ENCODE measurements at places on chromosomes 4 and X.
A peak's percentile ranks its signal among the peaks of the same experiment; 100 is the strongest.

- peak; percentile 56 for DNase-seq
These were observed 81.6 kb downstream of the NSUN7 start for GRCh38 chr4:40831146-40831907.

- no peak for DNase-seq
These were observed 24.8 kb downstream of the NELFA start for GRCh38 chr4:1983846-1984405.

DNA sequence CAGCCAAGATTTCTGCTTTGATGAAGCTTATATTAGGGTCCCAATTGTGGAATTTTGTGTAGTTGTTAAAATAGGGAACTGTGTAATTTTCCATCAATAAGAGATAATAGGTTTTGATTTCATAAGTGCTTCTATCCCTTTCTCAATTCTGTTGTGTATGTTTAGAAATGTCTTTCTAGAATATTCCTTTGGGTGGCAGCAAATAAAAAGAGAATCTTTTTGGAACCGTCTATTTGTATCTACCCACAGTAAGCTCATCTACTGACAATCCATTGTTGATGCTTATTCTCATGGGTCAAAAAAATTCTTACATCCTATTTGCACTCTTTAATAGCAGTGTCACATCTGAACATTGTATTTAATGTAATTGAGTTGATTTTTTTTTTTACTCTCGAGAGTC lies 61.7 kb downstream of the TMA16 start:
- DNase-seq = no peak

- DNase-seq = no peak
These were observed 1684.8 kb upstream of the TENM3 start for GRCh38 chr4:180558427-180558826.

DNA sequence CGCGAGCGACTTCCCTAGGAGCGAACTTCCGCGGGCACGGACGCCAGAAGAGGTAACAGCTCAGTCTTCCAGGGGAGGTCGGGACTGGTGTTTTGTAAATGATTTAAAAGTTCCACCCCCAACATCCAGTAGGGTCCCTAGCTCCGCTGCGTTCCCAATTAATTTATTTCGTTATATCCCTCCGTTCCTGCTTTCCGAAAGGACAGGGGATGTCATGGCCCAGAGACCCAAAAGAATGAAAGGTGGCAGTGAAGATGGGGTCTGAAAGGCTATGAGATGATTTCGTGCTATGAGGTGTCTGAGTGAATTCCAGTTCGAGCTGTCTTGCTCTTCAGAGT lies 373 bp upstream of the SMIM43 start:
- no peak for DNase-seq

GRCh38 chrX:43676971-43677572 lies 21.0 kb downstream of the MAOA start:
- DNase-seq = no peak

GRCh38 chrX:40081679-40082068 lies 16.1 kb downstream of the BCOR start:
- no peak for DNase-seq

DNA sequence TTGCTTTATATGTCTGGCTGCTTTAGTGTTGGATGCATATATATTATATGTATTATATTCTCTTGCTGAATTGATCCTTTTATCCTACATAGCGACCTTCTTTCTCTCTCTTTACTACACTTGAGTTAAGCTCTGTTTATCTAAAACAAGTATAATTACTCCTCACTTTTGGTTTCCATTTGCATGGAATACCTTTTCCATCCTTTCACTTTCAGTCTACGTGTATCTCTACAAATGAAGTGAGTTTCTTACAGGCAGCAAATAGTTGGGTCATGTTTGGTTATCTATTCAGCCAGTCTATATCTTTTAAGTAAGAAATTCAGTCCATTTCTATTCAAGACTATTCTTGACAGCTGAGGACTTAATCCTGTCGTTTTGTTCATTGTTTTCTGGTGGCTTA lies 167.5 kb upstream of the USP38 start:
- DNase-seq = no peak

- no peak for DNase-seq
These were observed 469.5 kb upstream of the FAT1 start for GRCh38 chr4:187193141-187193540.

DNA sequence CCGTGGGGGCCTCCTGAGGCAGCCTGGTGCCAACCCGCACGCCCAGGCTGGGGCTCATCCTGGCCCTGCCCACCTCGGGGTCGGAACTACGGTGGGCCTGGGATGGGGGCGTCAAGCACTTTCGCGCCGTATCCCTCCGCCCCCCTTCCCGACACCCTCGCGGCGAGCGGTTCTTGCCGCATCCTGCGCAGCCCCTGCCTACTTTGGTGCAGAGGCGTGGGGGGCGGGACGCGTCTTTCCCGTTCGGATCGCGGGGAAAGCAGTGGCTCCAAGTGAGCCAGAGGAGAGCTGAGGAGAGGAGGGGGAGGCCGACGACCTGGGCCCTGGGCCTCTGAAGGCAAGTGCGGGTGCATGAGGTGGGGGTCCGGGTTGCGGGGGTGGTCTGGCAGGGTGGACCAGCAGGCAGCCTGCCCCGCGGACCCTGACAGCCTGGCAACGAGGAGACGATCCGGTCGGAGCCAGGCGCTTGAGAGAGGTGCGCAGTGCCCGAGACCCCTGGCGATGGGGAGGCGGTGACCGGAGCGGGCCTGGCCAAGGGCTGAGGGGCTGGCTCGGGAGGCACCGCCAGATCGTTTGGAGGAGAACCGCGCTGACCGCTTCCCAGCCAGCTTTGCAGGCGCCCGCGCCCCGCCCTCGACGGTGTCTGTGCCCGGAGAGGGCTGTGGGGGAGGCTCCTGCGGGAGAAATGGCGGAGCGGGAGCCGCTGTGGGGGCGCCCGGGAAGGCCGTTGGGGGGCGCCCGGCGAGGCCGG lies at the start of gene GPRASP2:
TSS of gene GPRASP2 (plus strand) at position 233 of the 751 bp plus-strand sequence. CDS start 2,422 bp downstream, outside the sequence.
- peak; percentile 17 for DNase-seq

DNA sequence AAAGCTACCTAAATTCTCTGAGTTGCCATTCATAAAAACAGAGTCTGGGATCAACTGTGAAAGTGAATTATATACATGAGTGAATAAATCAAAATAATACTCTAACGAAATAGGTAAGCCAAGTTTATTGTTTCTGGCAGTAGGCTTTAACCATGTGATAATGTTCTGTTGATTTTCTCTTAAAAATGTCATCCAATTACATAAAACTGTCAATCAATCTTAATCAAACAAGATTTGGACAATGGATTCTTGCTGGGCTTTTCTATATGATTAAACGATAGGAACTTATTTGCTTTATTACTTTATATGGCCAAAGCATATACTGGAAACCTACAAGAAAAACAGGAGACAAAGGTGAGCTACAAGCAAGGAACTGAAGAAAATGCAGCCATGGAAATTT lies 148.8 kb downstream of the INPP4B start:
- no peak for DNase-seq

DNA sequence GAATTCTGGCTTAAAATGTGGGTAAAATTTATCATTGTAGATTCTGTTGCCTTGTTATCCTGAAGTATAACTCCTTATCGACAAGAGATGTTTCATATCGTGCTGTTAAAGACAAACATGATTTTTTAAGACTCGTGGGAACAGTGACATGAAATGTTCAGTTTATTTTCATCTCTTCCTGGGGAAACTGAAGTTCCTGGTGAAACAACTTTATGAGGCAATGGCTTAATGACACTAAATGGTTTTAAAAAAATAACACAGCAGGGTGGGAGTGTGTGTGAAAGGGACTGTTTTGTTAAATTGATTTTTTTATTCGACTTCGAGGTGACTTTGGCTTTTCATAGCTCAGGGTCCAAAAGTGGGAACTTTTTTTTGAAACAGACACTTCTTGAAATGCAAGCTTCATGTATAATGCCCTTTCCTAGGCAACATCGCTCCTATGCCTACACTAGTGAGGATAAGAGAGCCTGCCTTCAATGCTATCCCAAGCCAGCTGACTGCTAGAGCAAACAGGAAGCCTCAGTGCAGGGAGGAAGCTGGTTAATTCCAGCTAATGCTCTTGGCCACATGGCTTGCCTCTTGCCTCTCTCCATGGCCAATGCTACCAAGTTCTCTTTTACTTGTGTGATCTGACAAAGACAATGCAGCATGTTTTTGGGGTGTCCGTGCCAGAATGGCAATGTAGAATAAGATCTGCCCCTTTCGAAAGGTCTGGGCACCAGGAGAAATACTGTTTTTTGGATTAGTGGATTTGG lies 80.9 kb upstream of the PLAC1 start:
- no peak for DNase-seq
